Motor neuron (in vitro differentiated cells): ENCODE measurements at places on chromosomes 7 and 10.

- ATAC-seq = no peak
Observed at GRCh38 chr7:135197906-135198655, 13.2 kb downstream of the WDR91 start.

- no peak for ATAC-seq
Observed at GRCh38 chr10:133475425-133475734, 21.6 kb downstream of the SCART1 start.

GRCh38 chr10:96283351-96283750, 12.0 kb upstream of the BLNK start:
- no peak for ATAC-seq

DNA sequence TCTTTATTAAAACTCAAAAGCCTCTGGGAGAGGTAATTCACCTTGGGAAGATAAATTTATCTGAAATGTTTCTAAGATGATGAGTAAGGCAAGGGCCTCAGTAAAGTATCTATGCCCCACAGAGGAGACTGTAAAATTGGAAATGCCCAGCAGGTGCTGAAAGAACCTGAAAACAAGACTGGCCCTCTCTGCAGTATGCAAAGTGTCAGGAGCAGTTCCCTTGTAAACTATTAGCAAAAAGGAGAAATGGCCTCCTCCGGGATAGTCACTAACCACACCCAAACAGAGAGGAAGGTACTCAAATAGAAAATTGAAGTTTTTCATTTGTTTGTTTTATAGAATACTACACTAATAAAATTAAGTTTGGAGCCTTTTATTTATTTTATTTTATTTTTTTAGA, 81.2 kb downstream of the FZD1 start:
- ATAC-seq = no peak
